Renal pelvis (tissue), 12 donors: ENCODE measurements at places on chromosomes 3 and 15. TPM values are rescaled to one million over a fixed set of nuclear protein-coding genes. Genes with fewer than 3 reads are reported as not detected.

CKMT1B gene
- 3.4 TPM for polyA plus RNA-seq

GOLGA8R gene
- polyA plus RNA-seq, result 8.0 TPM

NKIRAS1 gene
- polyA plus RNA-seq, result 14.0 TPM

PLA2G4E gene
- polyA plus RNA-seq, result 0.04 TPM

TRPM7 gene
- polyA plus RNA-seq, result 46.4 TPM
